Activated CD8-positive, alpha-beta memory T cell treated with anti-CD3 and anti-CD28 coated beads for 1 hour (primary cell): ENCODE measurements at places on chromosomes 7 and 10.

- no peak for DNase-seq
Observed at GRCh38 chr7:99731638-99732374, 3.2 kb downstream of the CYP3A7 start.

- no peak for DNase-seq
Observed at GRCh38 chr10:60282771-60283353, 106.8 kb downstream of the ANK3 start.

DNA sequence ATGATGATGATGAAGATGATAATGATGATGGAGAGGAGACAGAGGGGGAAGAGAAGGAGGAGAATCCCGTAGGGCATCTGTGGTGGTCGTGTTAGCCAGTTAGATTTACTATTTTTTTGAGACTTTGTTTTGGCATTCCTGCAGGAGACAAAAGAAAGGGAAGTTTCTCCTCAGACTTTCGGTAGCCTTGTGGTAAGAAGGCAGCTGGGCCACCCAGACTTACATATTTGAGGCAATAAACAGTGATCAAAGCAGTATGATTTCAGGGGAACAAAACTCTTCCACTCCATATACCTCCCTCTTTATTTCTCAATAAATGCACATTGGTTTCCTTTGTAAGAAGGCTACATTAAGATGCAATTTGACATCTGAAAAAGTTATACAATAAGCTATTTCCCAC, 32.4 kb upstream of the BICC1 start:
- DNase-seq, result no peak

- no peak for DNase-seq
Observed at GRCh38 chr7:22582863-22583622, 83.1 kb upstream of the STEAP1B start.

DNA sequence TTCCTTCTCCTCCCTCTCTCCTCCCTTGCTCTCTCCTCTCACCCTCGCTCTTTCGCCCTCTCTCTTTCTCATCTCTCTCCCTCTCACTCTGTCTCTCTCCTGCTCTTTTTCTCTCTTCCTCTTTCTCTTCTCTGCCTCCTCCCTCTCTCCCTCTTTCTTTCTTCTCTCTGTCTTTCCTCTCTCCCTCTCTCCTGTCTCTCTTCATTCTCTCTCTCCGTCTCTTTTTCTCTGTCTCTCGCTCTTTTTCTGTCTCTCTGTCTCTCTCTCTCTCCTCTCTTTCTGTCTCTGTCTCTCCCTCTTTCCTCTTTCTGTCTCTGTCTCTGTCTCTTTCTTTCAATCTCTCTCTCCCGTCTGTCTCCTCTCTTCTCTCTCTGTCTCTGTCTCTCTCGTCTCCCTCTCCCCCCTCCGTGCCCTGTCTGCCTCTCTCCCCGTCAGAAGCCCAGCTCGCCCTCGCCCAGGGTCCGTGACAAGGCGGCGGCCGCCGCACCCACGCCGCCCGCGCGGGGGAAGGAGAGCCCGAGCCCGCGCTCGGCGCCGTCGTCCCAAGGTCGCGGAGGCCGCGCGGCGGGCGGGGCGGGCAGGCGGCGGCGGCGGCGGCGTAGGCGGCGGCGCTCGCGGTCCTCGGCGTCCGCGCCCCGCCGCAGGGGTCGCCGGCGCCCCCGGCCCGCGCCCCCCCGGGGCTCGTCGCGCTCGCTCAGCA, 21.3 kb upstream of the HSPB1 start:
- no peak for DNase-seq

DNA sequence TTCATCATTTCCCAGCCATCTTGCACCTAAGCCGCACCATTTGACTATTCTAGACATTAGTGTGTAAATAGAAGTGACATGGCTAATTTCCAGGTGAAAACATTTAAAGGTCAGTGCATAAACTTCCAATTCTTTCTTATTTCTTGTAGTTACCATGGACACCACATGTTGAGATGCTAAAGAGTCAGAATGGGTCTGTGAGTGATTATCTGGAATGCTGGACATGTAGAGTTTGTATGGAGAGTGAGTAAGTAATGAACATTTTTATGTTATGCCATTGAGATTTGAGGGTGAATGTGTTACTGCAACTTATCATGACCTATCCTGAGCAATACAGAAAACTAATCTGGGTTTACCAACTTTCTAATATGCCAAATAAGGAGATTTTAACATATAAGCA, 60.4 kb downstream of the MEOX2 start:
- DNase-seq, result no peak

GRCh38 chr10:117861329-117861728, 185.4 kb downstream of the RAB11FIP2 start:
- no peak for DNase-seq

DNA sequence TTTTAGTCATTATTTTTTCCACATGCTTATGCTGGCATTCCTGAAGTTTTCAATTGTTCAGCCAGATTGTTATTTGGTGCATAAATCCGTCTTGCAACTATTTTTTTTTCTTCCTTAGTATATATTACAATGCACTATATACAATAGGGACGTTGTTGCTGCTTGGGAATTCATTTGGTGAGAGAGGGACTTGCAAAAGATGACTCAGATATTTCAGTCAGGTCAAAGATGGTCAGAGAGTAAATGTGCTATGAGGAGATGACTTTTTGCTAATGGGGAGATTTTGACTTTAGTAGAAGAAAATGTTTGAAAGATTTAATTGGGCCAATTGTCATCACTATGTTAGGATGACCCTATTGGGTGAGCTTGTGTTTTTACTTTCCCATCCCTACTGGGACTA, 348.4 kb upstream of the MTPN start:
- DNase-seq, result no peak

GRCh38 chr7:123744416-123744815, 4.4 kb downstream of the WASL start:
- DNase-seq, result no peak
